ENCODE measurements at places on chromosomes 6 and 20. TPM values are rescaled to one million over a fixed set of nuclear protein-coding genes. Genes with fewer than 3 reads are reported as not detected.

Gene BTNL2
- not detected for total RNA-seq

Gene PDE7B
- 4.2 TPM for total RNA-seq

Gene ROS1
- total RNA-seq, result 163 TPM

Gene GPRC6A
- not detected for total RNA-seq

Gene ZNF165
- 2.3 TPM for total RNA-seq

Gene C20orf202
- 0.64 TPM for total RNA-seq

Gene PMEPA1
- 49.1 TPM for total RNA-seq

GRCh38 chr6:6703699-6704098 lies 115.2 kb downstream of the LY86 start:
- DNase-seq, result no peak
- H3K4me3 ChIP-seq, result no peak overlapping the region
- H3K36me3 ChIP-seq, result no peaks in the 10 kb centered on the region
- H3K27ac ChIP-seq, result no peak overlapping the region

- H3K27me3 ChIP-seq, result no peaks in the 10 kb centered on the region
- H3K36me3 ChIP-seq, result no peaks in the 10 kb centered on the region
These were observed 75.1 kb upstream of the DUSP22 start for GRCh38 chr6:217048-217659.

GRCh38 chr6:44399991-44400390 lies 12.5 kb downstream of the CDC5L start:
- H3K27ac ChIP-seq, result no peak overlapping the region
- no peak overlapping the region for H3K4me3 ChIP-seq
- no peak for DNase-seq
- H3K4me1 ChIP-seq, result no peaks in the 10 kb centered on the region

DNA sequence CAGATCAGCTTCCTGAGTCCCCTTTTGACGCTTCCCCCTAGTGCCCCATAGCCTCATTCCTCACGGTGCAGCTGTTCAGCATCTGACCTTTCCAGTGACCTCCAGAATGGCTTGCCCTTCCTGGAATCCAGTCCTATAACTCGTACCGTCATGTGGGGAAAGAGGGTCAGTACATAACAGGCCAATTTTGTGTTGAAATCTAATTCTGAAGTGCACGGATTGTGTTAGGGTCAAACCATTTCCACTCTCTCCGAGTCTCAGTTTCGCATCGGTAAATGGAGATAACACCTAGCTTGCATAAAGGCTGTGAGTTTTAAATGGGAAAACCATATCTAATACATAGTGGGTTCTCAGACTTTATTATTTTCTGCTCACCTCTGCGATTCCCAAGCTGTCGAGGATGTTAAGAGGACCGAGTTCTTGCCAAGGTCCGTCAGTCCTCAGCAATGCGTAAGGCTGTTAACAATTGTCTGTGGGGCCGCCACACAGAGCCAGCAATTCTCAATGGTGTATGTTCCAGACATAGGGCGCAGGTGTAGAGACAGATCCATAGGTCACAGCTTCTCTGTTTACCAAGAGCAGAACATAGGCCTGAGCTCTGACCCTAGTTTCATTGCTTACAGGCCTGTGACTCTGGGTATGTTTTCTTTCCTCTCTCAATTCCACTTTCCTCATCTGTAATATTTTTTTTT lies 45.5 kb upstream of the CCR6 start:
- DNase-seq, result no peak
- H3K4me1 ChIP-seq, result no peaks in the 10 kb centered on the region
- no peak overlapping the region for H3K4me3 ChIP-seq
- H3K27me3 ChIP-seq, result no peaks in the 10 kb centered on the region
- no peak overlapping the region for H3K27ac ChIP-seq

GRCh38 chr20:11271319-11271718 lies 597.5 kb upstream of the JAG1 start:
- H3K36me3 ChIP-seq, result no peaks in the 10 kb centered on the region
- H3K27me3 ChIP-seq, result no peaks in the 10 kb centered on the region

DNA sequence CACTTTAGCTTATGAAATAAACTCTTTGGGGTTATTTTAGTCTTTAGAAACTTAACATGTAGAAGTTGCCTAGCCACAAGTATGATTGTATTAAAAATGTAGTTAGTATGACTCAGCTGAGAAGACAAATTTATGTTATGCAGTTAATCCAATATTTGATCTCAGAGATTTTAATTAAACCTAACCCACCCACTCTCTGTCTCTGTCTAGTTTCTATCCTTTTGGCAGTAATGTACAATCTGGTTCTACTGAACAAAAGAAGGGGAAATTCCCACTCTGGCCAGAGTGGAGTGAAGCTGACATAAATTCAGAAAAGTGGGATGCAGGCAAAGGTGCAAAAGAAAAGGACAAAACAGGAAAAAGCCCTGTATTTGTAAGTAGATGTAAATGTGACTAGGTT lies 36.4 kb downstream of the ADGB start:
- no peaks in the 10 kb centered on the region for H3K4me1 ChIP-seq
- DNase-seq, result no peak
- no peak overlapping the region for H3K27ac ChIP-seq
- no peak overlapping the region for H3K4me3 ChIP-seq

DNA sequence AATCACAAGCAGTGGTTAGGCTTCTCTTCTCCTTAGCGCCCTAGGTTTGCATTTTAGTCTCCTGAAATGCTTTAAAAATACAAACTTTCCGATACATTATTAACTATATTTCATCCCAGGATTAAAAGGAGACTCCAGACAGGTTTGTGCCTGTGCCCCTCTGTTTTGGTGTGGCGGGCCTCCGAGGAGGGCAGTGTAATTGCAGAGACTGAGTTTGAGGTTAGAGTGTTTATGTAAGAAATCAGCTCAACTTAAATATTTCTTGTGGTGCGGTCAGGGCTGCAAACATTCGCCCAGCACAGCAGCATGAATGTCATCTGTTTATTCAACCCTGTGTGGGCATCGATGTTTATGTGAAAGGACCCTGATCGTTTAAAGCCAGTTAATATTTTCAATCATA lies 130.4 kb upstream of the AKAP12 start:
- no peaks in the 10 kb centered on the region for H3K36me3 ChIP-seq
- DNase-seq, result no peak
- H3K27ac ChIP-seq, result no peak overlapping the region
- H3K27me3 ChIP-seq, result no peaks in the 10 kb centered on the region
- H3K4me3 ChIP-seq, result no peak overlapping the region

GRCh38 chr20:4694076-4694475 lies 27.6 kb upstream of the PRND start:
- H3K4me1 ChIP-seq, result peaks cover 6% of the 10 kb centered on the region
- no peaks in the 10 kb centered on the region for H3K27me3 ChIP-seq
- no peak overlapping the region for H3K27ac ChIP-seq
- no peak overlapping the region for H3K4me3 ChIP-seq

DNA sequence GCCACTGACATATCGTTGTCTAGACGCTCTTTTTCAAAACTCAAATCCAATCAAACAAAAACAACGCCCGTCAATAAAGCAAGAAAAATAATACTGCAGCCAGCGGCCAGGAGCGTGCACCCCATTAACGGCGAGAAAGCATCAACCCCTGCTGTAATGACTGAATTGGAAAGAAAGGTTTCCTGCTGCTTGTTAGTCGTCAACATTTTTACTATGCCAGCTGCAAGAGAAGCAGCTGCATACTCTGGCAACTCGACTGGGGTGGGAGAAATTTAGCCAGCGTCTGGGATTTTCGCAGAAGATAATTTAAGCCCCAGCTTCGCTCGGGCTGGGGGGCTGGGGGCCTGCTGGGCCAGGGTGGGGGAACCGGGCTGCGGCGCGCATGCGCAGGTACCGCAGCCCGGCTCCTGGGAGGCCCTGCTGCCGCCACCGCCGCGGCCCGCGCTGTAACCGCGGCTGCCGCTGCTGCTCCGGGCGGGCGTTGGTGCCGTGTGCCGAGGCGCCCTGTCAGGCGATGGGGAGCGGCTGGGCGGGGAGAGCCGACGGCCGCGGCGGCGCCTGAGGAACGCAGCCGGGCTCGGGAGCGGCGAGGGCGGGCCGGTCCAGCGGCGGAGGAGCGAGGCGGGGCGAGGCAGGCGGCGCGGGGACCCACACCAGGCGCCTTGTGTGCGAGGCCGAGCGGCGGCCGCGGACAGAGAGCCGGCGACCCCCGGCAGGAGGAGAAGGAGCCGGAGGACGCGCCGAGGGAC lies 732 bp upstream of the STXBP5 start:
- H3K4me3 ChIP-seq, result peak overlapping the region; percentile 82
- peaks cover 10% of the 10 kb centered on the region for H3K4me1 ChIP-seq
- peak overlapping the region; percentile 94 for H3K27ac ChIP-seq
- no peaks in the 10 kb centered on the region for H3K27me3 ChIP-seq

DNA sequence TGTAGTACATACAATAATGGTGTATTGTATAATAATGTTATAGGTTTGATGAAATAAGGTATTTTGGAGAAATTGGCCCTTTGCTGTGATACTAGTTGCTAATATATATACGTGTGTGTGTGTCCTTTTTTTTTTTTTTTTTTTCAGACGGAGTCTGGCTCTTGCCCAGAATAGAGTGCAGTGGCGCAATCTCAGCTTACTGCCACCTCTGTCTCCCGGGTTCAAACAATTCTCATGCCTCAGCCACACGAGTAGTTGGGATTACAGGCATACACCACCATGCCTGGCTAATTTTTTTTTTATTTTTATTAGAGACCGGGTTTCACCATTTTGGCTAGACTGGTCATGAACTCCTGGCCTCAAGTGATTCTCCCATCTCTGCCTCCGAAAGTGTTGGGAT lies 23.3 kb downstream of the SENP6 start:
- H3K27ac ChIP-seq, result no peak overlapping the region
- no peak for DNase-seq
- H3K4me1 ChIP-seq, result peaks cover 19% of the 10 kb centered on the region
- H3K4me3 ChIP-seq, result no peak overlapping the region
- peaks cover 42% of the 10 kb centered on the region for H3K36me3 ChIP-seq

GRCh38 chr20:16124911-16125776 lies 448.1 kb downstream of the KIF16B start:
- H3K4me3 ChIP-seq, result no peak overlapping the region
- H3K27me3 ChIP-seq, result no peaks in the 10 kb centered on the region

DNA sequence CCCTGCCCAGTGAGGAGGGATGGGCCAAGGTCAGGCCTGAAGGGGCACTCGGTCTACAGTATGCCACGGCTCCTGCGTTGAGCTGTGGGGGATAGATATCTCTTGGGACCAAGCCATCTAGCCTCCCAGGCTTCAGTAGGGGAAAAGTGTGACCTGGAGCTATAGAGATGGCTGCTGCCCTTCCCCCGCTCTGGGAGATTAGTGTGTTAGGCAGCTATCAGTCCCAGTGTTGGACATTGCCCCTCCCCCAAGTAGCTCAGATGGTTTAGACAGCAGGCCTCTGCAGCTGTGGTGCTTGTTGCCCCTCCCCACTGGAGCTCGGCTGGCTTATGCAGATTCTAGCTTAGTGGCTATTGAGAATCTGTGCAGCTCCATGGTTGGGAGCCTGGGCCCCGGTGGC lies 56.8 kb downstream of the KHDRBS2 start:
- no peaks in the 10 kb centered on the region for H3K4me1 ChIP-seq
- H3K27me3 ChIP-seq, result no peaks in the 10 kb centered on the region
- H3K4me3 ChIP-seq, result no peak overlapping the region
- no peak overlapping the region for H3K27ac ChIP-seq

DNA sequence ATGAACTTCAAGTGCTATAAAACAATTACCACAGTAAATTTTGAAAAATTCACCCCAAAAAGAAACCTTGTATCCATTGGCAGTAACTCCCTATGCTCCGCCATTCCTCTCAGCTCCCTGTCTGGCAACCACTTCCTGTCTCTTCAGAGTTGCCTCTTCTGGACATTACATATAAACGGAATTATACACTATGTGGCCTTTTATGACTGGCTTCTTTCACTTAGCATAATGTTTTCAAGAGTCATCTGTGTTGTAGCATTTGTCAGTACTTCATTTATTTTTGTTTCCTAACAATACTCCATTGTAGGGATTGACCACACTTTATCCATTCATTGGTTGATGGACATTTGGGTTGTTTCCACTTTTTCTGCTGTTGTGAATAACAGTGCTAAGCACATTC lies 50.1 kb downstream of the CEP43 start:
- no peak overlapping the region for H3K4me3 ChIP-seq
- no peaks in the 10 kb centered on the region for H3K4me1 ChIP-seq
- no peaks in the 10 kb centered on the region for H3K36me3 ChIP-seq
- H3K27ac ChIP-seq, result no peak overlapping the region
- no peaks in the 10 kb centered on the region for H3K27me3 ChIP-seq

DNA sequence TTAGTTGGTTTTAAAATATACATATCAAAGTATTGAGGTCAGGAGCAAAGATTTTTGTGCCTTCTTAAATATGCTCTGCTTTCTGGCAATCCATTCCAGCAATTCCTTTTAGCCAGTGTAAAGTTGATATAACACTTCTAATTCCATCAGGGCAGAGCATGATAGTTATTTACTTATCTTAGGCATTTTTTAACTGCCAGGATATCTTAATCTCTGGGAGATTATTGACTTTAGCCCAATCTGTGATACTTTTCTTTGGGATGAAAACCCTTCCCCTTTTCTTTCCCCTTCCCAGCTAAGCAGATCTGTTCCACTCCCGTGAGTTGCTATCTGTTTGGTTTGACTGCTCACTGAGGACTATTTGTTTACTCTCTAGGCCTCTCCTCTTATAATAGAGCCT lies 168.7 kb upstream of the RSPO3 start:
- H3K4me3 ChIP-seq, result no peak overlapping the region
- DNase-seq, result no peak
- no peaks in the 10 kb centered on the region for H3K36me3 ChIP-seq

DNA sequence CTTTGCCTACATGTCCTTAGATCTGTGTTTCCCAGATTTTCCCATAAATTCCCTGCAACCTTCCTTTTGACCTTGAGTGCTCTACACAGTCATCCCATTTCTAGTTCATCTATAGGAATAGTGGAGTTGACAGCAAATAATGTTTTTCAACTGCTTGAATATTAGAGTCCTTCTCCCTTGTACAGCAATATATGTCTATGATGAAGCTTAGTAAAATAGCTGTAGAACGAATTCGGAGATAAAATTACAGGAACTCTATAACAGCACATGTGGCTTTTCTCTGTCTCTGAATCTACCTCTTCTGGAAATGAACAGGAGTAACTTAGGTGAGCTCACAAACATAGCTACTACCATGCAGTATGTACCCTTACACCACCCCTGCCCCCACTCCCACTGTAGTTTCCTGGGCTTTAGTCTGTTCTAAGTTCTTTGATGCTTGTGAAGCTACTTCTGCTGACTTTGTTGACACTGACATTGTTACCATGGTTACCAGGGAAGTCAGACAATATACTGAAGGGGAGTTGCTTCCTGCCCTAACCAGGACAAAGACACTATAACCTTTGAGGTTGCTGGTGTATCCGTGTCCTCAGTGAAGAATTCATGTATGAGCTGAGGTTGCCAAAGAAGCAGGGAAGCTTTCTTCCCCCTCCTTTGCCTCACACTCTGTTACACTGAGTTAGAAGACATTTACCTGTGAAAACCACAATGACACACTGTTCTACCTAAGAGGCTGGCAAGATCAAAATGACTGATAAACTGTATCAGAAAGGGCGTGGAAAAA lies 35.8 kb upstream of the SHLD1 start:
- no peaks in the 10 kb centered on the region for H3K27me3 ChIP-seq
- no peak overlapping the region for H3K4me3 ChIP-seq
- no peaks in the 10 kb centered on the region for H3K36me3 ChIP-seq
- no peak for DNase-seq
- no peaks in the 10 kb centered on the region for H3K4me1 ChIP-seq

Data from upper lobe of right lung (tissue), 1 donor.